RCC 7860 (cell line): ENCODE measurements at places on chromosomes 6 and 20.

- no peak for DNase-seq
Observed at GRCh38 chr6:137787016-137787415, 80.0 kb upstream of the TNFAIP3 start.

GRCh38 chr20:56765172-56766073, 136.3 kb downstream of the TFAP2C start:
- DNase-seq, result no peak

DNA sequence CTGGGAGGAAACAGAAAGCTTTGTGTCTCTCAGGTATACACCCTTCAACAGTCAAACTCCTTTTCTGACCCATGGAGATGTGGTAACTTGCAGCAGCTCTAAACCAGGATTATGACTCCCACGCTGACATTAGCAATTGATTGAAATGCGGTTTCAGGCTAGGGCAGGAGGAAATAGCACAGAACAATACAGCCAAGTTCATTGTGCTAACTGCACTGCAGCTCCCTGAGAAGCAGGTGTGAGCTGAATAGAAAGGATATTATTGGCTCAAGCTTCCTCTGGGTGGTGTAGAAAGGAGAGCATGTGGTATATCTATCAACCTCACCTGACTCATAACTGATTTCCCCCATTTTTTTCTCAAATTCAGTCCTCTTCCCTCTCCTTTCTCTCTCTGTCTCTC, 612.3 kb upstream of the BTBD3 start:
- no peak for DNase-seq

- peak; percentile 22 for DNase-seq
Observed at GRCh38 chr6:46969206-46969605, 47.5 kb upstream of the ADGRF5 start.

DNA sequence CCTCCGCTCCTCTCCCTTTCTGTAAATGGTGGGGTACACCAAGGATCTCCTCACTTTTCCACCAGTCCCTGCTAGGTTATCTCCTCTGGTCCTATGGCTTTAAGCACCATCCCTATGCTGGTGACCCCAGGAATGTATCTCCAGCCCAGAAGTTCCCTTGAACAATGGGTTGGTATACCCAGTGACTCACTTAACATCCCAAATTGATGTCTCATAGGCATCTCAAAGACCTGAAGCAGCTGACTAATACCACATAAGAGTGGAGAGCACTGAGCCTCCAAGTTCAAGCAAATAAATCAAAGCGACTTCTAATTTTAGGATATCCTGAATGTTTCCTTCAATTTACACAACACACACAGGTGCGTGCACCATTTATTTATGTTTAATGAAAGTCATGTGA, 48.3 kb downstream of the ADGRF1 start:
- DNase-seq, result peak; percentile 77

GRCh38 chr6:91291071-91291470, 704.2 kb upstream of the MAP3K7 start:
- DNase-seq, result no peak

DNA sequence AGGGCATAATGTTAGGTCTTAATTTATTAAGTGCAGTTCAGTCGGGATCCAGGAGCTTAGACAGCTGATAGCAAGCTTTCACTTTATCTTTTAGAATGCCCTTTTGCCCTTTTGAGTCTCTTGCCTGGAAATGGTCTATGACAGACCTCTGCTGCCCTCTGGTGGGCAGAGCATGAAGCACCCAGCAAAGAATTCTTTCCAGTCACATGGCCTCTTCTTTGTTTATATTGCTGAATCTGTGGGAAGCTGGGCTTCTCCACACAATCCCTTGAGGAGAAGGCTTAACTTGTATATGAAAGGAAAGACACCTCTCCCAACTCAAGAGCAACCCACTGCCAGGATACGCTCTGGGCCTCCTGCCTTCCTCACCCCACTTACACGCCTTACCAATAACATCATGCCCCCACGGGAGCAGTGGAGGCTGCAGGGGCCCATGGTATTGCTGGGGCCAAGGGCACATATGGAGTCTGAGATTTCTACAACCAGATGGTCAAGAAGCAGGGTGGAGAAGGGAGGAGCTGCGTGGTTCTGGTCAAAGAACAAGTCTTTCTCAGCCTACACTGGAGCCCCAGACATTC, 20.4 kb downstream of the WFDC3 start:
- DNase-seq, result peak; percentile 69

DNA sequence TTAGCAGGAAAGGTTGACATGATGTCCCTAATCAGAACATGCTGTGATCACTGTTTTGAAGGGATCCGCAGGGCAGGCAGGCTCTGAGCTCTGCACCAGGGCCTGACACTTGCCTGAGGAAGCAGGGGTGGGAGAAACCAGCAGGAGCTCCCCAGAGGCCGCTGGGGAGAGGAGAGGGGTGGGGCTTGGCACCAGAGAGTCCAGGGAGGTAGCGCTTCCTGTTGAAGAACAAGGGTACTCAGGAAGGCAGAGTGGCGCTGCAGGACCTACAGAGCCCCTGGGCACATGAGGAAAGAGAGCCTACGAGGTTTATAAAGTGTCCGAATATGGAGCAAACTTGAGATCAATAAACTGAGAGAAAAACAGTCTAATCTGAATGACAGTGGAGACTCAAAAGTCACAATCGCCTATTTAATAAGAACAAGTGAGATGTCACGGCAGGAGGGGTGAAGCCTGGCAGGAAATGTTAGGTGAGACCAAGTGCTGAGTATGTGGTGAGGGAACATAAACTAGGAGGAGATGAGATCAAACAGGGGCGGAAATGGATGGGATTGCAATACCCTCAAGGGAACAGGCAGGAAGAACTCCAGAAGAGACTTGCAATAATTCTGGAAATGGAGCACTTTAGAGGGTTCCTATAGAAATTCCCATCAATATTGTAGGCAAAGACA, 5.8 kb upstream of the TBXT start:
- no peak for DNase-seq

- no peak for DNase-seq
Observed at GRCh38 chr20:23550227-23550626, 18.1 kb downstream of the CST9L start.

GRCh38 chr6:124073021-124073420, 269.4 kb downstream of the NKAIN2 start:
- no peak for DNase-seq

- DNase-seq, result no peak
Observed at GRCh38 chr20:25604611-25605010, 19.2 kb downstream of the NANP start.

DNA sequence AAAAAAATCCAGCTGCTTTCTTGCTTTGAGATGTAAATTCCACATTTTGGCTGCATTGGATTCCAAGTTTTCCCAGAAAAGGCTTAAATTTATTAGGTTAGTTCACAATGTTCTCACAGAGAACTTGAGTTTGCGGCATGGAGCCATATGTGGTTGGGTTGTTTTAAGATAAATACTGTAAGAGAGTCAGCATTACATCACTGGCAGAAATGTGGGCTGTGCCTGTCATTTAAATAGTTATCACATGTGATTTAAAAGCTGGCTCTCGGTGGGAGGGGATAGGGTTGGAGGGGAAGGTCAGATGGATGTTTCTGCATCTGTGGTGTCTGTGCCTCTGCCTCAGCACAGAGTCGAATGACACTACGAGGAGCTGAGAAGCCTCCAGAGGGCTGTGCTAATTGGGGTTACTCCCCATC, 73.8 kb upstream of the SCP2D1 start:
- DNase-seq, result no peak

GRCh38 chr6:160462551-160463109, 114.5 kb downstream of the SLC22A3 start:
- peak; percentile 70 for DNase-seq

GRCh38 chr6:127784468-127784867, 116.4 kb downstream of the THEMIS start:
- DNase-seq, result no peak

DNA sequence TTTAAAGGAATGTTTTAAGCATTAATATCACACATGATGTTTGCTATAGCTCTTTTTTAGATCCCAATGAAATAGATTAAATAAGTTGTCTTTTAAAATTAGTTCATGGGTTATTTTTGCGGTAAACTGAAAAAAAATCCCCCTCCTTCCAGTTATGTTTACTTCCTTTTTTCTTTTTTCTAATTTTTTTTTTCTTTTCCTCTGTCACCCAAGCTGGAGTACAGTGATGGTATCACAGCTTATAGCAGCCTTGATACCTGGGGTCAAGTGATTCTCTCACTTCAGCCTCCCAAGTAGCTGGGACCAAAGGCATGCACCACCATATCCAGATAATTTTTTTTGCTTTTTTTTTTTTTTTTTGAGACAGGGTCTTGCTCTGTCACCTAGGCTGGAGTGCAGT, 17.8 kb upstream of the SCAF8 start:
- no peak for DNase-seq

DNA sequence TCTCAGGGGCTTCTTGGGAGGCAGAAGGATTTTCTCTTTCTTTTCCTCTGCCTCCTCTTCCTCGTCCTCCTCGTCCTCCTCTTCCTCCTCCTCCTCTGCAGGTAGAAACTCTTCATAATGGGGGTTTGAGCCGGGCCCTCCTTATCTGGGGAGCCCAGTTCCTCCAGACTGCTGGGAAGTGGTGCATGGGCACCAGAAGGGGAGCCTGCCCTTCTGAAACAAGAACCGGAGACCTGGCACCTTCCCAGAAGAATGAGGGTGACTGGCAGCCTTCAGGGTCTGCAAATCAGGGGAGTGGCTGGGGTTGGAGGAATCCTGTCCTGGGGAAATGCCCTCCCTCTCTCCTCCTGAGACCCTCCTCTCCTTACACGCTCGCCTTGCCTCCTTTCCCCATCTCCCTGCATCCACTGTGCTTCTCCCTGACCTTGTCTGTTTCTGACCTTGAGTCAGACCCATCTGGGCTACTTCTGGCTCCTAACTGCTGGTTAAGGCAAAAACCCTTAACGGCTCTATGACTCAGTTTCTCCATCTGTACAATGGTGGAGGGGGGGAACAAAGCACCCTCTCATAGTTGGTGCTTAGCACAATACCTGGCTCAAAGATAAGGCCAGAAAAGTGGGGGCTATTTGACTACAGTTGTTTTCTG, 1.7 kb downstream of the TULP1 start:
- no peak for DNase-seq

GRCh38 chr6:28922821-28923317, 916 bp downstream of the TRIM27 start:
- peak; percentile 21 for DNase-seq

- DNase-seq, result no peak
Observed at GRCh38 chr6:167396068-167396658, 71.3 kb downstream of the TTLL2 start.

- DNase-seq, result no peak
Observed at GRCh38 chr6:127383988-127384387, 40.6 kb upstream of the ECHDC1 start.

- DNase-seq, result peak; percentile 19
Observed at GRCh38 chr20:23995905-23996666, 7.5 kb upstream of the GGTLC1 start.

DNA sequence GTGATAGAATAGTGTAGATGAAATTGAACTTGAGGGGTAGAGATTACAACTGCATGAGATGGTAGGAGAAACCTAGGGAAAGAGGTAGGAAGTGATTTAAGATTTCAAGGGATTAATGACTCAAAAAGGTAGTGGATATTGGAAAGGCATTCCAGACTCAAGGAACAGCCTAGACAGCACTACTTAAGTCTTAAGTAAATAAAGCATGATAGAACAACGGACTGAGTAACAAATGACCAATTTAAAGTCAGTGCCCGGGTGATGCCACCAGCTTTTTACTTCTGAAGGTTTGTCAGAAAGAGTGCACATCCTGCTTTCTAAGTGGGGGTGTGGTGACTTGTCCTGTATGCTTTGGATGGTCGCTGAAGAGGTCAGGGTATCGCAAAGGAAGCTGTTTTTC, 81.8 kb downstream of the PHACTR1 start:
- no peak for DNase-seq

DNA sequence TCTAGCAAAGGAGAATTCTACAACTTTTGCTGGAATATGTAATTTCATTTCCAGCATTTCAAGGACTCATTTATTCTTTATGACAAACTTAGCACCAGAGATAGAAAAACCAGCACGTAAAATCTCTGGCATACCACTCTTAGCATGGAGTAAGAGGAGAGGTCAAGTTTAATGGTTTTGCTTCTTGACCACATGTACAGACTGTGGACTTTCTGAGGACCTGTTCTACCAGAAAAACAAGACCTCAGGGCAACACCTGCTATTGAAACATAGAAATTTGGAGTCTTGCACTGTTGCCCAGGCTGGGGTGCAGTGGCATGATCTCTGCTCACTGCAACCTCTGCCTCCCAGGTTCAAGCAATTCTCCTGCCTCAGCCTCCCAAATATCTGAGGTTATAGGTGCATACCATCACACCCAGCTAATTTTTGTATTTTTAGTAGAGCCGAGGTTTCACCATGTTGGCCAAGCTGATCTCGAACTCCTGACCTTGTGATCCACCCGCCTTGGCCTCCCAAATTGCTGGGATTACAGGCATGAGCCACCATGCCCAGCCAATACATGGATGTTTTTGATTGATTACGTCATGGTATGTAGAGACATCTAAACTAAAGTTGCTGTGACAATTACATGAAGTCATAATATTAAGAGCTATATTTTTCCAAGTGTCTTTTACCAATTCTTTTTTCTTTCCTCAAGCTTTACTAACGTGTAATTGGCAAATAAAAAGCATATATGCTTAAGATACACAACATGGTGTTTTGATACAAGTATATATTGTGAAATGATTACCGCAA, 36.1 kb downstream of the CRYBG1 start:
- no peak for DNase-seq

GRCh38 chr20:10218536-10219451, at the start of gene SNAP25:
SNAP25 (plus strand) TSS chr20:10218830; CDS start chr20:10275492, 56,662 bp downstream.
- DNase-seq, result peak; percentile 45

GRCh38 chr6:105320765-105321164, 82.1 kb downstream of the PREP start:
- DNase-seq, result no peak

- no peak for DNase-seq
Observed at GRCh38 chr20:3135507-3136070, 24.1 kb downstream of the FASTKD5 start.

- DNase-seq, result no peak
Observed at GRCh38 chr6:146026873-146027272, 2.0 kb upstream of the GRM1 start.

- DNase-seq, result no peak
Observed at GRCh38 chr20:6347916-6348315, 225.1 kb upstream of the FERMT1 start.

- DNase-seq, result no peak
Observed at GRCh38 chr6:159829526-159829925, 29.4 kb downstream of the PNLDC1 start.

DNA sequence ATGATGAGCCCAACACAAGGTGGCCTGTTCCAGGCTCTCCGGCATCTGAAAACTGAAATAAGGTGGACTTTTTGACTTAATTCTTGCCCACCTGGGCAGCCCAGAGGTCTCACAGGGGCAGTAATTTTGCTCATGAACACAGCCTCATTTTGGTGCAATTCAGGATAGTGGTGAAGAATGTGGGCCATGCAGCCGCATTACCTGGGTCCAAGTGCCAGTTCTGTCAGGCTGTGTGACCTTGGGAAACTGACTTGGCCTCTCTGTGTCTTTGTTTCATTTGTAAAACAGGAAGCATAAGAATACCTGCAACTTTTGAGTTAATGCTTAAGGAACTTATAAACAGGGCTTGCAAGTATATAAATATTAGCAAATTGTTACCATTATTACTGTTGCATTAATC, 5.6 kb downstream of the PREX1 start:
- DNase-seq, result no peak
